ENCODE measurements at places on chromosomes 2 and 18.

DNA sequence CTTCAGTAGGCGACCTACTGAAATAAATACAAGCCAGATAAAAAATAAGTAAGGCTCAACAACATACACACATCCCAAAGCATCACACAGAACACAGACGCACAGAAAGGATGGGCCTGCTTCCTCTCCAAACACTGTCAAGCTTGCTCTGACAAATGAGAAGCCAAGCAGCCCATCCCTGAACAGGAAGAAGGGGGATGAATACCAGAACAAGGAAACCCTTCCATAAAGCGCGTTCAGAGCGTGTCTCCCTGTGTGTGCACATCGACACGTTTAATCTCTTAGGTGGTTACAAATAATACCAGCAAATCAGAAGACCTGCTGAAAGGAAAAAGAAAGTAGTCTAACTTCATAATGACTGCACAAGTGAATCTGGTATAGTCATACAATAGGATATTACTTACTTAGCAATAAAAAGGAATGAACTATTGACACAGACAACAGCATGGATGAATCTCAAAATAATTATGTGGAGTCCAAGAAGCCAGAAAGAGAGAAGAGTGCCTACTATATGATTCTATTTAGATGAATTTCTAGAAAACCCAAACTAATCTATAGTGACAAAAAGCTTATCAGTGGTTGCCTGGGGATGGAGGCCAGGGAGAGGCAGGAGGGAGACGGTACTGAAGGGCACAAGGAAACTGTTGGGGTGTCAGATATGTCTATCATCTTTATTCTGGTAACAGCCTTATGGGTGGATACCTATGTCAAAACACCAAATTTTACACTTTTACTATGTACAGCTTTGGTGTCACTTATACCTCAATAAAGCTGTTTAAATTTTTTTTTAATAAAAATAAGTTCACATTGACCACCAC is 26.8 kb downstream of the MBOAT2 start:
- no peak for DNase-seq

- no peak for DNase-seq
Observed at GRCh38 chr2:207571370-207571769, 41.6 kb downstream of the CREB1 start.

DNA sequence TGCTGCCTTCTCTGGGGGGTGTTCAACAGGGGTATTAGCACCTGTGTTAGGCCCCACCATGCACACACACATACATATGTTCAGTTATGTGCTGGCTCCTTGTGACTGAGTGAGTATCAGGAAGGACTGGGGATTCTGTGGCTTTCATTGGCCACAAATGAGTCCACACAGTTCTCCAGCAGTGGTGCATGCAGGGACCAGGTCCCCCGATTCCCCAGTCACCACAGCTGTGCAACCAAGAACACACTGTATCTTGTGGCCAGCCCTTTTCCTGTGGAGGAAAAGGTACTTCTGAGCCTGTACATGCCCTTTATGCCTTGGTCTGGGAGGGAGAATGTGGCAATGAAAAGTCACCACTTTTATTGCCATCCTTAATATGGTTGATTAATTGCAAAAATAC is 74.9 kb upstream of the KLF7 start:
- no peak for DNase-seq

- no peak for DNase-seq
Observed at GRCh38 chr2:132392221-132392620, 24.4 kb upstream of the GPR39 start.

DNA sequence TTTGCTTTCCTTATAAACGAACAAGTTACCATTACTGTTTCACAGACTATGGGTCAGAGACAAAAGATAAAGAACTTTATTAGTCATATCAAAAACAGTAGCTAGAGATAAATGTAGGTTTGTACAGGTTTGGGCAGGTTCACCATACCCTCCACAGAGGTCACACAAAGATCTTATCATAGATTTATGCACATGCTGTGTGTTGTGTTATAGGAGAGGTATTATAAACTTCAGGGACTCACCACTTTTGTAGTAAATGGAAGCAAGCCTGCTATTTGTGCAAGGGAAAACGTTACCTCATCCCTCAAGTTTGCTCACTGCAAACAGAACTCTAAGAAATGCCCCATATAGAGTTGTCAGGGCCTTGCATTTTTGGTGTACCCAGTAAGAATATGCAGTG is 584.5 kb upstream of the LRRTM1 start:
- DNase-seq = no peak

DNA sequence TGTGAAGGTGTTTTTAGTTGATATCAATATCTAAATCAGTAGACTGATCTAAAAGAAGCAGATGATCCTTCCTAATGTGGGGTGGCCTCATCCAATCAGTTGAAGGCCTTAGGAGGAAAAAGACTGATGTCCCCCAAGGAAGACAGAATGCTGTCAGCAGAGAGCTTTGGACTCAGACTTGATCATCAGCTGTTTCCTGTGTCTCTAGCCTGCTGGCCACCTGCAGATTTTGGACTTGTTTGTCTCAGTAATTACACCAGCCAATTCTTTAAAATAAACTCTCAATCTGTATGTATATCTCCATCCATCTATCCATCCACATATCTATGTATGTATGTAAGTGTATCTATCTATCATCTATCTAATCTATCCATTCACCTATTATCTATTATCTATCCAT is 301.3 kb downstream of the LPIN1 start:
- no peak for DNase-seq

- no peak for DNase-seq
Observed at GRCh38 chr18:36128530-36128870, 640 bp downstream of the SLC39A6 start.

- no peak for DNase-seq
Observed at GRCh38 chr2:44360749-44361329, 455 bp downstream of the PREPL start.

GRCh38 chr18:73199151-73199550 is 331.4 kb upstream of the NETO1 start:
- no peak for DNase-seq

DNA sequence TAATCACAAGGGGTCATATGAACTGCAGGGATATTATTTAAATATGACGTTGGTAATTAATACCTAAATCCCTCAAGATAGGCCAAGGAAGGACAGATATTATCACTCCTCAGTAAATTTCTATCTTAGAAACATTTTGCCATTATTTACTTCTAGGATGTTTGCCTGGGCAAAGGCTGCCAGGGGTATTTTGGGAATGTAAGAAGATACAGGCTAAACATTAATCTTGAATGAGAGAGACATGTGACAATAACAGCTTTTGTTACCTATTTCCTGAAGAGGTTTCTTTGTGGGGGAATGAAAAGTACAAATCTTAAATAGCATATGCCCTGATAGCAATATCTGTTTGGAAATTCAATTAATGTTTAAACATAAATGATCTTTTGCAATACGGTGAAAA is 756 bp upstream of the CCDC195 start:
- DNase-seq = no peak

GRCh38 chr2:157837851-157838441 is 38.2 kb downstream of the ACVR1 start:
- DNase-seq = peak; percentile 60

- DNase-seq = no peak
Observed at GRCh38 chr2:236028066-236028465, 140.1 kb downstream of the GBX2 start.

GRCh38 chr2:217302856-217303255 is 443.0 kb upstream of the TNP1 start:
- peak; percentile 34 for DNase-seq

- no peak for DNase-seq
Observed at GRCh38 chr2:12381543-12382325, 335.0 kb upstream of the TRIB2 start.

- no peak for DNase-seq
Observed at GRCh38 chr2:206343816-206344215, 69.4 kb downstream of the ZDBF2 start.

- no peak for DNase-seq
Observed at GRCh38 chr2:145654746-145655145, 1134.8 kb upstream of the ZEB2 start.

GRCh38 chr2:72602711-72603110 is 223.1 kb downstream of the EXOC6B start:
- no peak for DNase-seq

- no peak for DNase-seq
Observed at GRCh38 chr2:151067658-151068369, 193.8 kb downstream of the RBM43 start.

GRCh38 chr2:134202371-134202770 is 51.5 kb upstream of the MGAT5 start:
- no peak for DNase-seq

- peak; percentile 78 for DNase-seq
Observed at GRCh38 chr18:56575819-56576663, 62.4 kb downstream of the TXNL1 start.

DNA sequence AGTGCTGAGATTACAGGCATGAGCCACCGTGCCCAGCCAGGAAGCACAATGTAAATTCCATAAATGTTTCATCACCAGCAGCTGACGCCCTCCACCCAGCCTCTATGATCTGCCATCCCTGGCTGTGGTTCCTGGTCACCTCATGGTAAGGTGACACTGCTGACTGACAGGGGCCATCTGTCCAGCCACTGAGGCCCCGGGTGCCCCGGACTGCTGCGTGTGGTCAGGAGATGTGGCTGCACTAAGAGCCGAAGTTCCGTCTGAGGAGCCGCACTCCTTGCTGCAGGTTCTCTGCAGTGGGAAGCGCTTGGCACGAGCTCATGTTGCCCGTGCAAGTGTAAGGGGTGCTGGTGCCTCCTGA is 10.9 kb downstream of the NTSR2 start:
- no peak for DNase-seq

GRCh38 chr2:190500054-190500502 is 34.4 kb downstream of the NEMP2 start:
- DNase-seq = no peak

DNA sequence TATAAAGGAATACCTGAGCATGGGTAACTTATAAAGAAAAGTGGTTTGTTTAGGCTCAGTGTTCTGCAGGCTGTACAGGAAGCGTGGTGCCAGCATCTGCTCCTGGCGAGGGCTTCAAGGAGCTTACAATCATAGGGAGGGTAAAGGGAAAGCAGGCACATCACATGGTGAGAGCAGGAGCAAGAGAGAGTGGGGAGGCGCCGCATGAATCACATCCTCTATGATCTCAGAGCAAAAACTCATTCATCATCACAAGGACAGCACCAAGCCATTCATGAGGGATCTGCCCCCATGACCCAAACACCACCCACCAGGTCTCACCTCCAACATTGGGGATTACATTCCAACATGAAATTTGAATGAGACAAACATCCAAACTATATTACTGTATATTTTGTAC is 32.5 kb downstream of the R3HDM1 start:
- DNase-seq = no peak

GRCh38 chr2:43110442-43110871 is 115.9 kb downstream of the ZFP36L2 start:
- DNase-seq = peak; percentile 86

GRCh38 chr18:26419746-26420145 is 128.6 kb downstream of the KCTD1 start:
- no peak for DNase-seq

DNA sequence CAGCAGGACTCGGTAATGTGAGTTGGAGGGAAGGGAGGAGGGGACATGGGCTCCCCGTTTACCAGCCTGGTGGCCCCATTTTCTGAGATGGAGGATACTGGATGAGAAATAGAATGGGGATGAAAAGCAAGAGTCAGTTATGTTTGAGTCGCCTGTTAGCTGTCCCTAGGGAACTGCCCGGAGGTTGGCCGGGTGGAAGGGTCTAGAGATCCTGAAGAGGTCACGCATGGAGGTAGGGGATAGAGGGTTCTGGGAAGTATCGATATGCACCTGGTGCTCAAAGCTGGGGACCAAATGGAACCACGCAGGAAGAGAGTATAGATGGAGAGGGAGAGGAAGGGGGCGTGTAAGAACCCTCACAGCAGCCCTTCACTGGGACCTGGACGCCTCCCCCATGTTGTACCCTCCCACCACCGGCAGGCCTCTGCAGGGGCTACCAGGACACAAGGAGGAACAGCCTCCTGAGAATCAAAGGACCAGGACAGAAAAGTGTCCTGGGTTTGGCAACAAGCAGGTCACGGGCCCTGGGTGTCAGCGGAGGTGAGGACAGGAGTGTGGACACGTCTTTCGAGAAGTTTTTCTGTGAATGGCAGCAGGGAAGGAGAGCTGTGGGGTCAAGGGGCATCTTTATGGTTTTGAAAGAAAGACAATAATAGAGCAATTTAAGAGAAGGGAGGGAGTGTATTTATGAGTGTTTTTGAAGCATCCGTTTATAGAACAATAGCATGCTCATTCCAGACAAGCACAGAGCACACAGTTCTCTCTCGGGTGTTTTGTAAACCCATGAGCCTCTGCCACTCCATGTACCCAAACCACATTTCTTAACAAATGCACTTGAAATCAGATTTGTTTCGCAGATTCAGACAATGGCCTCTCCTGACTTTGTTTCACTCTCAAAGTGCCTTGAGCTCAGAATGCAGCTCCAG is 132.2 kb downstream of the SMAD7 start:
- DNase-seq = no peak

GRCh38 chr2:48771241-48772014 is 15.9 kb upstream of the LHCGR start:
- no peak for DNase-seq

DNA sequence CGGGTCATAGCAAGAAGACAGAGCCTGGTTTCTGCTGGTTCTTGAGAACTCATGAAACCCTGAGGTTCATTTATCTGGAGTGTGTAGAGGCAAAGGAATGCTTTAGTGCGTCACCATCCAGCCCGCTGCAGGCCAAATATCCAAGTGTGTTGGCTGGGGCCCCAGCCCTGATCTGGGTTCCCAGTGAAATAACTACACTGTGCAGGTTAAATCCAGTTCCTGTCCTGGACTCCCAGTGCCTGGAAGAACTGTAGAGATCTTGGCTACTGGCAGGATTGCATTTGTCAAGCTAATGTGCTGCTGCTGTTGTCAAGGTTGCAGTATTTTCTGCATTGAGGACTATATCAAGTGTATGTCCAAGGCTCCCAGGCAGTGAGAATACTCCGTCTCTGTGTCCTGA is 89.9 kb downstream of the MAPK4 start:
- peak; percentile 59 for DNase-seq

DNA sequence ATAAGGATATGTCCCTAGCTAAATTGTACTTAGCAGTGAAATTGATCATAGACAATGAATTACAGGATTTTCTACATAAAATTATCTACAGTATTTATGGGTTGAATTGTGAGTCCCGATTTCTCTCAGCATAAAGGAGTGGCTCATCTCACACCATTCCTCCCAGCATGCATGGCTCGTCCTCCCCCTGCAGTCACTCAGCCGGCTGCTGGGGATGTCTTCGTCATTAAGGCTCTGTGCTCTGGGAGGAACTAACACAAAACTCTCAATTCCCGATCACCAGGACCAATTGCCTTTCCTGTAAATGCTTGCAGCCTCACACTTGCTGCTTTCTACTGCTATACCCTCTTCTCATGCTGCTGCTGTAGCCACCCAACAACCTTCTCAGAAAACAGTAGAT is 75.9 kb downstream of the TXNL1 start:
- DNase-seq = no peak
